ENCODE measurements at places on chromosomes 3 and 15. TPM values are rescaled to one million over a fixed set of nuclear protein-coding genes. Genes with fewer than 3 reads are reported as not detected.

Gene SPPL2A
- total RNA-seq = 99.4 TPM

Gene DUOXA1
- 1.3 TPM for total RNA-seq

Gene EXD1
- total RNA-seq = not detected

Gene HDAC11
- total RNA-seq = 33.8 TPM

Gene SPINK8
- total RNA-seq = not detected

Gene NSUN3
- total RNA-seq = 8.8 TPM

Gene CGNL1
- total RNA-seq = 36.9 TPM

DNA sequence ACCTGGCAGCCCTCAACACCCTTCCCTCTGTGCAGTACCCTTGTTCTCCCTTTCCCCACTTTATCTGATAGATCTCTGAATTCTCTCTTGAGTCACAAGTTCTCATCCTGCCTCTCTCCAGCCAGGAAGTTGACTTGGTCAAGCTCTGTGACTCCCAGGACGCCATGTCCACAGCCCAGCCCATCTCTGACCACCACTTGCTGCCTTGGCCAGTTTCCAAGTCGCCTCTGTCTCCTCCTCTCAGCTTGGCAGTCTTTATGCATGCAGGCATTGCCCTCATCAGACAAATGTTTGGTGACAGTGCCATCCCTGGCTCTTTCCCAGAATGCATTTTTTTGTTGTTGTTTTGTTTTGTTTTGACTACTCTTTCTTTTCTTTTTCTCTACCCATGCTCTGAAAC is 25.7 kb downstream of the ZNF35 start:
- no peak for DNase-seq

GRCh38 chr3:13009132-13009945 is 63.9 kb downstream of the IQSEC1 start:
- DNase-seq = peak; percentile 66

DNA sequence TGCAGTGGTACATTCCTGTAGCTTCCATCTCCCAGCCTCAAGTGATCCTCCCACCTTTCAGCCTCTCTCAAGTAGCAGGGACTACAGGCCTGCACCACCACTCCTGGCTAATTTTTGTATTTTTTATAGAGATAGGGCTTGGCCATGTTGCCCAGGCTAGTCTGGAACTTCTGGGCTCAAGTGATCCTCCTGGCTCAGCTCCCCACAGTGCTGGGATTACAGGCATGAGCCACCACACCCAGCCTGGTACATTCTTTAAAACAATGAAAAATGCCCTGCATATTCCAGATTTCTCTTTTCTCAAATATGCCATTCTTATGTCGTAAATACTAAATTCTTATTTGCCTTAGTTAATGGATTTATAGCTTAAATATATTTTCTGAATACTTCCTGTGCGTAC is 581.4 kb downstream of the MECOM start:
- no peak for DNase-seq

GRCh38 chr3:30915782-30916181 is 21.3 kb upstream of the GADL1 start:
- DNase-seq = no peak

DNA sequence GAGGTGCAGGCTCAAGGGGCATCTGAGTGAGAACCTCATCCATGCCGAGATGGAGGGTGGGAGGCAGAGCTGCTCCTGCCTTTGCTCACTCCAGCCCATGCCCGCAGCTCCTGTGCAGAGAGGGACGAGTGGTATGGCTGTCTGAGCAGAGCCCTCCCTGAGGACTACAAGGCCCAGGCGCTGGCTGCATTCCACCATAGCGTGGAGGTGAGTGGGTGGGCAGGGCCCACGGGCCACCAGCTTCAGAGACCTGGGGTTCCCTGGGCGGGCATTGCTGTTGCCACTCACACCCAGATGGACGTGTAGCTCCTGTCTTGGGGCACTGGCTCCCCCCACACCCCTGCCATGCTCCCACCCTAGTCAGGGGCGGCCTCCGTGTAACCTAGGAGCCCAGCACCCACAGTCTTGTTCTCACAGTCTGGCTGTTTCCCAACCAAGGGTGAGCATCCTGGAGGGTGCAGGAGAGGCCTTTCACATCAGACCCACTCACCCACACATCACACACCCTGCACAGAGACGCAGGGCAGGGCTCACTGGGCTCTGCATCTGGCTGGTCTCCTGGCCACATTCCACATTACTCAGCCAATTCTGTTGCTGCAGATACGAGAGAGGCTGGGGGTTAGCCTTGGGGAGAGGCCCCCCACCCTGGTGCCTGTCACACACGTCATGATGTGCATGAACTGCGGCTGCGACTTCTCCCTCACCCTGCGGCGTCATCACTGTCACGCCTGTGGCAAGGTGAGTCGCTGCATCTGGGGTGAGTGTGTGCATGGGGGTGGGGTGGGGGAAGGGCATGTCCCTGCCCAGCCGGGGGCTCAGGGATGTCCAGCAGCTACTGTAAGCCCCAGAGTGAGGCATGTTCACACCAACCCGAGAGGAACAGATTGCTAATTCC is 25.3 kb upstream of the NR2C2 start:
- DNase-seq = no peak

DNA sequence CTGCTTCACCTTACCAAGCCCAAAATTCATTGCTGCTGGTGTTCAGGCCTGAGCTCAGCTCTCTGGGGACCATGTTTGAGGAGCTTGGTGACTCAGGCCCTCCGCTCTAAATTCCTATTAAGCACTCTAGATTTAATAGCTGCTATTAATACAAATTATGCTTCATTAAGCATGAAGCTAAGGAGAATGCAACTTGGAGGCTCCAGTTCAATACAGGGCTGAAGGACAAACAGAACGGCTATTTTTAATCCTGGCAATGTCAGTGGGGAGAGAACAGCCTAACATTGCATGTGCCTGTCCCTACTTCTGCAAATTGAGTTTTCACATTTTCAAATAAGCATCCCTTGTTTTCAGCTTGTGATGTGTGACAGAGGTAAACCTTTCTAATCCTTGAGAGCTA is 80.1 kb upstream of the TRIM42 start:
- no peak for DNase-seq

- DNase-seq = no peak
Observed at GRCh38 chr15:51096976-51097375, 2.3 kb upstream of the TNFAIP8L3 start.

- DNase-seq = no peak
Observed at GRCh38 chr15:34023907-34024306, 15.1 kb downstream of the AVEN start.

DNA sequence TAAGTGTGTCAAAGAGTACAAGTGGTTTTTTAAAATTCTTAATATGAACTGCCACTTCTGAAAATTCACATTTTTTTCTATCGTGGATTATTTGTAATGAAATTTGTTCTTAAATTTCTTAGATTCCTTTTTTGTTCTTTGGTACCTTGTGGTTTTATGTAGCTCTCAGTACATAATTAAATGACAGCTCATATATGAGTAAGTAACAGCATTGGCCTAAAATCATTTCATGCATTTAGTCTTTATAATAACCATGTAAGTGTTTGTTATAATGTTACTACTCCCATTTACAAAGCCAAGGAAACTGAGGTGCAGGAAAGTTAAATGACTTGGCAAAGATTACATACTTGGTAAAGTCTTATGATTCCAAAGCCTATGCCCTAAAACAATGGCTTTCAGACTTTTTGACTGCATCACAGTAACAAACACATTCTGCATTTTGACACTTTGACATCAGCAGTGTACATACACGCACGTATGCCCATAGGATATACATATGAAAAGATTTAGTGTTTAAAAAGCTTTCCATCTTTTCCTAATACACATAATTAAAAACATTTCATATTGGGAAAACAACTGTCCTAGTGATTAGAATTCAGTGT is 14.9 kb downstream of the SPRED1 start:
- no peak for DNase-seq

GRCh38 chr15:36658898-36659639 is 79.6 kb downstream of the CDIN1 start:
- DNase-seq = no peak

GRCh38 chr3:141382571-141382970 is 14.3 kb downstream of the ZBTB38 start:
- DNase-seq = no peak

DNA sequence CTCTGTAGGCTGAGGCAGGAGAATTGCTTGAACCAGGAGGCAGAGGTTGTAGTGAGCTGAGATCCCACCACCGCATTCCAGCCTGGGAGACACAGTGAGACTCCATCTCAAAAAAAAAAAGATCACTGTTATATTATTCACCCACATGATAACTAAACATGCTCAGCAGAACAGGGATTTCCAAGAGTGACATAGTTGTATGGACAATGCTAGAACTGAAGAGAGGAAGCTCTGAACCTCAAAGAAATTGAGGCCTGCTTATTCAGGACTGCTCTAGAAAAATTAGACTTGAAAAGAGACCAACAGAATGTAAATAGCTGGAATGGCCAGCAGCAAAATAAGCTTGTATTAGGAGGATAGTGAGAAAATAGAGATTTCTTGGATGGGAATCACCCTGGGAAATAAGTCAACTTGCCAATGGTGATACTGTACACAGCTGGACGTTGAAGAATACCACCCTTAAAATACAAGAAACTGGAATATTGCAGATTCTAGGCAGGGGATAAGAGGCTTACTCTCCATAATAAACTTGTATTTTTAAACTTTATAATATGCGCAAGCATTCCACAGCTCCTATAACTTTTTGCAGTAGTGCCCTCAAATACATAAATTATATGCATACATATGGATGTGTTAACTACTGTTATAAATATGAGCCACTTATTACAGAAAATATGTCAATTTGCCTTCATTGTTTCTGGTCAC is 28.2 kb downstream of the PIK3CB start:
- no peak for DNase-seq

GRCh38 chr3:115092220-115092791 is 54.8 kb downstream of the ZBTB20 start:
- DNase-seq = peak; percentile 74

GRCh38 chr15:79930516-79930915 is 33.7 kb upstream of the MTHFS start:
- no peak for DNase-seq

- no peak for DNase-seq
Observed at GRCh38 chr3:39142067-39142466, 11.3 kb downstream of the CSRNP1 start.

DNA sequence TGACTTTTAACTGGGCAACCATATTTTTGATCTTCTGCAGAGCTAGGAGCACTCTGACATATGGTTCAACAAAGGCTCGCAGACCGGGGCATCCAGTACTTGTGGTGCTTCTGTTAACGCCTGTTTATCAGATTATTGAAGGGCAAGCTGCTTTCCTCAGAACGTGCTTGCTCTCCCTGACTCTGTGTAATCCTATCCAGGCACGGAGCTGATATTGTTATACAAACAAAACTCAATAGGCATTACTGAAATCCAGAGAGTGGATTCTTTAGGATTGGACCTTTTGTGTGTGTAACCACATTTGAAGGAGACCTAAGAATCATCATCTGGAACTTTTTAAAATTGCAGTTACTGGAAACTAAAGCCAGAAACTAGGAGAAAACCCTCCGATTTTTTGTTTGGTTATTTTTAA is 246.5 kb downstream of the PTPRG start:
- no peak for DNase-seq

- no peak for DNase-seq
Observed at GRCh38 chr3:58625196-58625824, 41.3 kb downstream of the FAM3D start.

GRCh38 chr3:67017211-67017610 is 19.1 kb downstream of the KBTBD8 start:
- no peak for DNase-seq

DNA sequence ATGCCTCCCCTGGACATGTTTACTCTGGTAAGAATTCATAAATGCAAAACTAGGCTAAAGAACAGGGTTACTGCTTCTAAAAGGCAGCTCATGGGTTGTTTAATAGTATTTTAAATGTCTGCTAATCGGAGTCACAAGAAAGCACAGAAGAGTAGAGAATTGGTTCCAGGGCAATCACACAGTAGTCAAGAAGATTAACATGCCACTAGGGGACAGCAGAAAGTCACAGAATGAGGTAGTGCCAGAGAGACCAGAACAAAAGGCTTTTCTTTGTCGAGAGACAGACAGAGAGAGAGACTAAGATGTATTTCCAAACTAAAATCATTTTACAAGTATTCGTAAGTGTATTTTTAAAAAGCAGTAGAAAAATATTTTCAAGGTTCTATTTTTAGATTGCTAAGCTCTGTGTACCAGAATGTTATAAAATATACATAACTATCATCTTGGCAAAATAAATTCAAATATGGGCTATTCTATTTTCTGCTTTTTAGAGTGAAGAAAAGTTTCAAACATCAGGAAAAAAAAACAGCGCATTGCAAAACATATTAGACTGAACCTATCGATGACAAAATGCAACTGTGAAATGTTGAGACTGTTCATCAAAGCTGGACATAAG is 78.3 kb upstream of the CDIN1 start:
- DNase-seq = no peak

GRCh38 chr15:85456798-85457197 is 76.4 kb downstream of the AKAP13 start:
- no peak for DNase-seq

- DNase-seq = no peak
Observed at GRCh38 chr3:140236836-140237501, 302.0 kb downstream of the CLSTN2 start.

GRCh38 chr3:158847452-158847821 is 45.6 kb downstream of the MFSD1 start:
- no peak for DNase-seq

DNA sequence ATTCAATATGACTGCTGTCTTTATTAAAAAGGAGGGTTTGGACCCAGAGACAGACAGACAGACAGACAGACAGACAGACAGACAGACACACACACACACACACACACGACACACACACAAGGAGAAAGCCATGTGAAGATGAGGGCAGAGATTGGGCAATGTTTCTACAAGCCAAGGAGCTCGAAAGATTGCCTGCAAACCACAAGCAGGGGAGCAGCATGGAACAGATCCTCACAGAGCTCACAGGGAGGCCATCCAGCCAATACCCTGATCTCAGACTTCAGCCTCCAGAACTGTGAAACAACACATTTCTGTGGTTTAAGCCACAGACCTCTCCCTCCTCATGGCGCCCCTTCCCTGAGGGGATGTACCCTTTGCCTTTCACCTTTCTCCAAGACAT is 35.8 kb upstream of the ABHD2 start:
- DNase-seq = no peak

- DNase-seq = peak; percentile 13
Observed at GRCh38 chr3:122356402-122356801, 26.6 kb downstream of the MIX23 start.

DNA sequence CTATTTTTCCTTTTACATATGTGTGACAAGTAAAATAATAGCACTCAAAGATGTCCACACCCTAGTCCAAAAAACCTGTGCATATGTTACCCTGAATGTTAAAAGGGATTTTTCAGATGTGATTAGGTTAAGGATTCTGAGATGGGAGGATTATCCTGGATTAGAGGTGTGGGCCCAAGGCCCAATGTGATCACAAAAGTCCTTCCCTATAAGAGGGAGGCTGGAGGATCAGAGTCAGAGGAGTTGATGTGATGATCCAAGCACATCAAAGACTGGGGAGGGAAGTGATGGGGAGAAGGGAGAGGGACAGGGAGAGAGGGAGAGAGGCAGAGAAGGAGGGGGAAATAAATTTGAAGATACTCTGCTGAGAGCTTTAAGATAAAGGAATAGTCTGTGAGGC is 512.6 kb downstream of the PLOD2 start:
- no peak for DNase-seq
